ENCODE measurements at places on chromosomes 13 and 19.

- no peak for DNase-seq
These were observed 1138.0 kb upstream of the SLC10A2 start for GRCh38 chr13:104204177-104204576.

- DNase-seq = no peak
These were observed 3.8 kb upstream of the UQCR11 start for GRCh38 chr19:1609103-1609396.

- no peak for DNase-seq
These were observed 54.5 kb downstream of the NUFIP1 start for GRCh38 chr13:44934724-44935123.

DNA sequence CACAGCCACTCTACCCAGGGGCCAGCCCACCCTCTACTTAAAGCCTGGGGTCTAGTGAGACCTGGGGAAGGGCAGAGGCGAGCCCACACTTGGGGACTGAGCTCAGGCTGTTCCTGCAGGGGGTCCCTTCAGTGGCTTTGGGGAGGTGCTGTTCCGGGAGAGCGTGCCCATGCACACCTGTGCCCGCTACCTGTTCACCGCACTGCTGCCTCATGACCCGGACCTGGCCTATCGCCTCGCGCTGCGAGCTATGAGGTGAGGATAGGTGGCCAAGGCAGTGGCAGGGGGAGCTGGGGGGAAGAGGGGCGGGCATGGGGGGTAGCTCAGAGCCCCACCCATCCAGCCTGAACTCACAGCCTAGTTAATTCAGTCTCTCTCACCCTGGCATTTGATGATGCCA lies 24.0 kb downstream of the ZSWIM4 start:
- no peak for DNase-seq

DNA sequence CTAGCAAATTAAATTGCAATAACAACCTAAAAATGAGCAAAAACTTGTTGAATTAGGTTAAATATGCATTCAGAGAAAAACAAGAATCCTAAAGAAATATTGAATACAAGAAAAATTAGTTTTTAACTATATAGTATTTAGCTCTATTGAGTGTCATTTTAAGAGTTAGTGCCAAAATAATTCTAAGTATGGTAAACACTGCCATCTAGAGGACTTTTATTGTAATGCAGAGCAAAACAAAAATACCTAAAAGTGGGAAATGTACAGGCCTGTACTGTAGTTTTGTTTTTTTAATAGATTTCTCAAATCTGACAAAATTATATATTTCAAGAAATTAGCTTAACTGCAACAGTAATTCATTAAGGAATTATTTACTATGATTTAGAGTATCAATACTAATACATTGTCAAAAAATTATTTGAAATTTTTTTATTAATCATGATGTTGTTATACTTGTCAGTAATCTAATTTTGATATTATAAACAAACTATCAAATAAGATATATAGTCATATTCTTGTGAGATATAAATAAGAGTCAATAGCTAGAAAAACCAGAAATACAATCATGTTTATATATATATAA lies 8.2 kb upstream of the PCDH9 start:
- no peak for DNase-seq

- no peak for DNase-seq
These were observed 9.7 kb downstream of the BBC3 start for GRCh38 chr19:47221080-47221841.

DNA sequence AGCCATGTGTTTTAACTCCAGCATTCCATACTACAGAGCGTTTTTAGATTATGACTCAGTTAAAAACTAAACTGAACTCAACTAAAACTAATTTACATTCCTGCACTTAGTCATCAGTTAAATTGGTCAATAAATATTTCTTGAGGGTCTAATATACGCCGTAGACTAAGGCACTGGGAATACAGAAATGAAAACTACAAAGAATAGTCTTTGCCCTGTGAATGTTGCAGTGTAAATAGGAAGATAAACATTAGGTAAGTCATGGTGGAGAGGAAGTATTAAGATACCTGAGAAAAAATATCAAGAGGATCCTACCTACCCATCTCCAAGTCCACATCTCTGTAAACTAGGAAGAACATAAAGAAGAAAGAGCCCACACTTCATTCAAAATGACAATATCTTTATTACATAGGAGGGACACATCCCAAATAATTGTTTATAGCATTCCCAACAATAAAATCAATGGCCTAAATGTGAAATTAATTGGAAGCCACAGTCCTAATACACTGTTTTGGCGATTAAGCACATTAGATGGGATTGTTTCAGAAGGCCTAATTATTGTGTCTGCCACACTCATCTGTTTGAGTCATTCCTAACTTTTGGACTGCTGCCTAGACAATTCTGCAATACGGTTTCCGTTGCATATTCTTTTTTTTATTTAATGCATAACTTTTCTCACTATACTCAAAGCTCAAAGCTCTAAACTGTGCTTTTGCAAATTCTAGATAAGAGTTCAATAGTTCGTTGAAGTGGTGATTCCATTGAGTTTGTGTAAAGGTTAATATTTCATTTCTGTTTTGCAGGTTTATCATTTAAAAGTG lies 52.9 kb downstream of the MBNL2 start:
- DNase-seq = no peak

GRCh38 chr19:34504809-34505291 lies 23.3 kb downstream of the WTIP start:
- no peak for DNase-seq

- DNase-seq = no peak
These were observed 173.7 kb downstream of the KLF12 start for GRCh38 chr13:73960474-73960873.

DNA sequence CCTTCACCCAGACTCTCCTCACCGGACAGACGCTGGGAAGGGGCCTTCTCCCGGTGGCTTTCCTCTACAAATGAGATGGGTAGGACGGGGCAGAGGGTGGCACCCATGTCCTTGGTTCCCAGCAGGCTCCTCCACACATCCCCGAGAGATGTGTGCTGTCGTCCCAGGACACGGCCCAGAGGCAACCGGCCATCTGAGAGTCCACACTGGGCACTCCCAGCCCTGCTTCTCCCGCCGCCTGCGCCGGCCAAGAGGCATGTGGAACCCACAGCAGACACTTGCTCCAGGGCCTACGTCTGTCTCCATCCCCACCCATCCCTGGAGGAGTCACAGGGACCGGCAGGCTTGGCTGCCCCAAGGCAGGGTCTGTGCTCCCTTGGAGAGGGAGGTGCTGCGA lies 179.9 kb downstream of the KDM4B start:
- DNase-seq = no peak

DNA sequence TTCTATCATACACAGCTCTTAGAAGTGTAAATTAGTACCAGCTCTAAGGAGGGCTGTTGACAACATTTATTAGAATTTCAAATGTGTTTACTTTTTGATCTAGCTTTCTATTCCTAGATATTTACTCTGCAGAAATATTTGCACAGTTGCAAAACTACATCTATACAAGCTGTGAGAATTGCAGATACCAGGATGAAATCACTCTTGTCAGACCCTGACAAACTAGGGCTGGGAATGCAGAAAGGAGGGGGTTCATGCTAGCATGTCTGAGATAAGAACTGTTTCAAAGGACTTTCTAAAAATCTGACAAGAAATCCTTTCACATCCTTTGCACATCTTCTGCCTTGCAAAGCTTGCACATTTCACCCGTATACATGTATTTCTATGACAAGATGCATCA lies 11.8 kb upstream of the PABPC3 start:
- no peak for DNase-seq

DNA sequence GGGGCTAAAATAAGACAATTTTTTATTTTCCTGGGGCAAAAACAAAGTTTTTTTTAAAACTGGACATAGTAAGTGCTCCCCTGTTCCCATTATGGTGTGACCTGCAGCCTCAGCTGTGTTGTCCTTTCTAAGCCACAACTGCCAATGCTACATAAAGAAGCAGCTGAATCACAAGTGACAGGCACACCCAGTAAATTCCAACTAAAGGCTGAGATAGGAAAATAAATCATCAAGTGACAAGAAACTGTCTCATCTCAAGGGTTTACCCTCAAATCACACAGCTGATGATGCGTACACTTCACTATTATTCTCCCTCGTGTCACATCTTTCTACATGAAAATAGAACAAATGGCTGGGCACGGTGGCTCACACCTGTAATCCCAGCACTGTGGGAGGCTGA lies 28.7 kb downstream of the STK24 start:
- DNase-seq = no peak

DNA sequence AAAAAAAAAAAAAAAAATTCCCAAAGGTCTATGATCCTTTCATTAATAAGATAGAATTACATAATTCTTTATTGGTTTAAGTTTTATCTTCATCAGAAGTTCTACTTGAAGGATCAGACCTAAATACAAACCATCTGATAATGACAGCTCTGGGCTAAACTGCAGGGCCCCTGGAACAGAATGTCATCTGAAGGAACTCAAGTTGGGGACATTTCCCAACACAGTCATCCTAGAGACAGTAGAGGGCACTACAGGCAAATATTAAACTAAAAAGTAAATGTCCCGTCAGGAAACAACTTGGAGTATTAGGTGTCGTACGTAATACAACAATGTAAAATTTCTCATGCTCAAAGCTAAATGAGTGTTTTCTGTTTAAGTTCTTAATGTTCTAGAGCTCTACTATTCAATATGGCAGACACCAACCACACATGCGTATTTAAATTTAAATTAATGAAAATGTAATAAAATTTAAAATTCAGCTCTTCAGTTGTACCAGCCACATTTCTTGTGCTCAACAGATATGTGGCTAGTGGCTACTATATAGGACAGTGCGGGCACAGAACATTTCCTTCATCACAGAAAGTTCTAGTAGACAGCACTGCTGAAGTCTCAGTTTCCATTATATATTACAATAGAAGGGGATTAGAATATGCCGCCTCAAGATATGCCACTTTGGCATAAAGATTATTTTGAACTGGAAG lies 21.8 kb upstream of the NAXD start:
- DNase-seq = no peak

GRCh38 chr13:46403851-46404732 lies 17.0 kb upstream of the RUBCNL start:
- no peak for DNase-seq

- DNase-seq = no peak
These were observed 71.8 kb downstream of the STARD13 start for GRCh38 chr13:33213797-33214196.

GRCh38 chr13:106052200-106052767 lies 483.2 kb downstream of the EFNB2 start:
- DNase-seq = no peak

- DNase-seq = no peak
These were observed 89.9 kb downstream of the CDK8 start for GRCh38 chr13:26343816-26344215.

DNA sequence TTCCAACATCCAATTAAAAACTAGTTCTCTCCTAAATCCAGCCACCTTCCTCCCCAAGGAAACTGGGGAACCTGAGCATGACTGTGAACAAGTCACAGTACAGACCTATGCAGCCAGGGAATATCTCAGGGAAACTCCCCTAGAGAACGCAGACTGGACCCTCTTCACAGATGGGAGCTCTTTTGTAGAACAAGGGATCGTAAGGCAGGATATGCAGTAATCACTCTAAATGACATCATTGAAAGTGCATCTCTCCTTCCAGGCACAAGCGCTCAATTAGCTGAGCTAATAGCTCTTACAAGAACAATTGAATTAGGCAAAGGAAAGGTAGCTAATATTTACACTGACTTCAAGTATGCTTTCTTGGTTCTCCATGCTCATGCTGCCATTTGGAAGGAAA lies 1331.7 kb downstream of the UQCRFS1 start:
- peak; percentile 11 for DNase-seq

DNA sequence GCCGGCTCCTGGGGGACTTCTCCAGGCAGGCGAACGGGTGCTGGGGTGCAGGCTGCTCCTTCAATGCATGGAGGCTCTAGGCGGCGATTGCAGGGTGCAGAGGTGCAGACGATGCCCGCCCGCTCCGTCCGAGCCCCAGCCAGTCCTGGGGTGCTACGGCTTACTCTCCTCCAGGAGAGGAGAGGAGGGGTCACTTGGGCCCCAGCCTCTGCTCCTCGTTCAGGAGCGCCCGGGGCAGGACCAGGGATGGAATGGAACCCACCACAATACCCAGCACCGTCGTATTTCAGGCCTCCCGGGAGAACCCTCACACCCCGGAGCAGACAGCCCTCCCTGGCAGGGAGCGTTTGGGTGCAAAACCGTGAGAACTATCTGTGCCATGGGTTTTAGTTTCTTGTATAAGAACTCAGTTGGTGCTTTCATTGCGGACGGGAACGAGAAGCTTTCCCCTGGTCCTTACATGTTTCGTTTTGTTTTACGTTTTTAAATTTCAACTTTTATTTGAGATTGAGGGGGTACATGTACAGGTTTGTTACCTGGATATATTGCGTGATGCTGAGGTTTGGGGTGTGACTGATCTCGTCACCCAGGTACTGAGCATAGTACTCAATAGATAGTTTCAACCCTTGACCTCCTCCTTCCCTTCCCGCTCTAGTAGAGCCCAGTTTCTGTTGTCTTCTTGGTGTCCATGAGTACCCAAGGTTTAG lies 46.8 kb downstream of the ARHGEF18 start:
- no peak for DNase-seq

GRCh38 chr19:7852851-7853769 lies 21.1 kb downstream of the PRR36 start:
- peak; percentile 93 for DNase-seq

DNA sequence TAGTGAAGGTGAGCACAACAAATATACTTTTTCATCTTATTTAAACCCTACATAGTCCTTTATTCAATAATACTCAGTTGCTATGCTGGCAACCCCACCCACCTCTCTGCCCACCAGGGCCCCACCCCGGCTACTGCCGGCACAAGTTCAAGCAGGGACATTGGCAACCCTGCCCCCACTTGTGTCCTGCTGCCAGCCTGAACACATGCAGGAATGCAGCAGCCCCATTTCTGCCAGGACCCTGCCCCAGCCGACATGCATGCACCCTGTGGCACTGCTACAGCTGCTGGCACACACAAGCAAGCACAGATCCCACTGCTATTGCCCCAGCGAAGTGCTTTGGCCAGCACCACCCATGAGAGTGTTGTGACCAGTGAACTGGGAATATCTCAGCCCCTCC lies 289.8 kb downstream of the COG6 start:
- no peak for DNase-seq

DNA sequence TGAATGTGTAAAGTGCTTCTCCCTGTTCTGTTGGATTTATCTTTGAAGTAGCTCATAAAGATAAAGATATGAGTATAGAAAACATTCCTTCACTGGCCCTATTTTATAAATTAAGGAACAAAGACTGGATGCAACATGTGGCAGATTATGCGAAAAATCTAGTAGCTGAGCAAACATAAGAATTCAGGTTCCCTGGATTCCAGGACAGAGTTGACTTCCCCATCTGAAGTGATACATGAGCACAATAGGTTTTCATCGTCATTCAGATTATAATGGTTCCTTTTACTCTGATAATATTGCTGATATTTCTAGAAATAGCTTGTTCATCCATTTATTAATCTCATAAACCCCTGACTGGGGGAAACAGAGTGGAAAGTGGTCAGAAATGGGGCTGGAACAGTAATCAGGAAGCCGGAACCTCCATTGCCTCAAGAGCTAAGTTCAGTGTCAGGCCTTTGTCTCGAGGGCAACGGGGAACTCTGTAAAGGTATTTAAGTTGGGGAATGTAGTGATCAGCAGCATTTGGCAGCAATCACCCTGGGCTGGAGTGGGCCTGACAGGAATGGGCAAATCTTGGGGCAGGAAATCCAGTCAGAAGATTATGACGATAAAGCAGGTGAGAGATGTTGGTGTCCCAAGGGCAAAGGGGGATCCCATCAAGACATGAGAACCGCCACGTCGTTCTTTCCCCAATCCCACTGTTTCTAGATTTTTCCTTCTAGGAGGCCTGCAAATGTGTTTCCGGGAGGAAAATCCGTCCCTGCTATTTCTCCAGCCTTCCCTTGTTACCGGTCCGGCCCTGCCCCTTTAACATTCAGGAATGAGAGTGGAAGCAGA lies 232.5 kb upstream of the SERP2 start:
- no peak for DNase-seq

- peak; percentile 96 for DNase-seq
These were observed 254.7 kb upstream of the SGCG start for GRCh38 chr13:22925881-22926747.
